ENCODE measurements at places on chromosomes 11 and 22.

DNA sequence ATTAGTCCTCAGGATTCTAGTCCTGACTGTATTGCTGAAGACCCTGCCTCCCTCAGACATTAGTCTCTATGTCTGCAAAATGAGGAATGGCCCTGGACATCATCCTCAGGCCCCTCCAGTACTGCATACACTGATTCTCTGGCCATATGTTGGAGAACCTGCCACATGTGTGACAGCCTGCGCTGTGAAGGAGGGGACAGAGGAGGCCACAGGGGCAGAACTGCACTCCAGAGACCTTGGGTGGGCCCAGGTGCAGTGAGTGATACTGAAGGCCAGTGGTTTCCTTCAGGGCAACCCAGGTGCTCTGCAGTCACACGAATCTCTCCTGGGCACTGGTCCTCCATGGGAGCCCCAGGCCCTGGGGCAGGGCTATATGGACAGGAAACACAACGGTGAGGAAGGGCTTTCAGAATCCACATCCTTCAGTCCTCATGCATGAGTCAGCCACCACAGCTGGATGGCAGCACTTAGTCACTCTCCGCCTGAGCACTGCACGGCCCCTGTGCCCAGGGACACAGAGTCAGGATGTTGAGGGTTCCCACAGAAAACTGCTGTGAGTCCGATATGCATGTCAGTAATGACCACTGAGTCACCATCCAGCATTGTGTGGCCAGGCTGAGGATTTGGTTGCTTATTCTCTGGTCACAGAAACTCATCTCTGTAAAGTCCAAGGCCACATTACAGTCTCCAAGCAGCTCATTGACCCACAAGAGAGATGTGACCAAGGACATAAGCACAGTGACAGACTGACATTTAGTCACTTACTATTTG lies 39.7 kb downstream of the ME3 start:
- DNase-seq: no peak

DNA sequence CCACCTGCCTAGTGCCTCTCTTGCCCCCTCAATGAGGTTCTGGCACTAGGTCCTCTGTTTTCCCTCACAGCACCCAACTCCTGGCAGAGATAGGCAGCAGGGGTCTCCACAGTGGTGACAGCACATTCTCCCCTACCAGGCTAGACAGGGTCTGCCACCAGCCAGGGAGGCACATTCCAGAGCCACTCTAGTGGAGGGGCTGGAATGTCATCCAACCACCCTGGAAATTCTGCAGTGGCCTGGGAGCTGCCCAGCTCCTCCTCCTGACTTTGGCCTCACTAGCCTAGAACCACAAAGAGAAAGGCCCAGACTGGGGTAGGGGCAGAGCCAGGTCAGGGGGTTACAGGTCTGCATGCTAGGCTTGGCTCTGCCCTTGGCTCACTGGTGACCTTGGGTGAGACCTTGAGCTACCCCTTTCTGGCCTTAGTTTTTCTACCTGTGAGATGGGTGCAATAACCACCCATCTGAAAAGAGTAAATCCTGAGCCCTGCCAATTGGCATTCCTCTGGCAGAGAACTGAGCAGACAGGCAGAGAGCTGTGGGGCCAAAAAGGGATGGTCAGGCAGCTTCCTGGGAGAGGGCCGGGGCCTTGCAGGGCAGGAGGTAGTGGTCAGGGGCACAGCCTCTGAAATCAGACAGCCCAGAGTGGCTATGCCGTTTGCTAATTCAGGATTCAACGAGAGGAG lies 7.1 kb downstream of the P2RY2 start:
- no peak for DNase-seq

GRCh38 chr11:32829680-32830412 lies at the start of gene PRRG4:
Gene PRRG4, plus strand, starts transcription at chr11:32829927. Its CDS starts 603 bp downstream, at chr11:32830530.
- peak; percentile 72 for DNase-seq

- DNase-seq: no peak
These were observed 18.5 kb downstream of the TRIM5 start for GRCh38 chr11:5666402-5666793.

- DNase-seq: no peak
These were observed 907.5 kb upstream of the CCDC90B start for GRCh38 chr11:84193706-84194105.

DNA sequence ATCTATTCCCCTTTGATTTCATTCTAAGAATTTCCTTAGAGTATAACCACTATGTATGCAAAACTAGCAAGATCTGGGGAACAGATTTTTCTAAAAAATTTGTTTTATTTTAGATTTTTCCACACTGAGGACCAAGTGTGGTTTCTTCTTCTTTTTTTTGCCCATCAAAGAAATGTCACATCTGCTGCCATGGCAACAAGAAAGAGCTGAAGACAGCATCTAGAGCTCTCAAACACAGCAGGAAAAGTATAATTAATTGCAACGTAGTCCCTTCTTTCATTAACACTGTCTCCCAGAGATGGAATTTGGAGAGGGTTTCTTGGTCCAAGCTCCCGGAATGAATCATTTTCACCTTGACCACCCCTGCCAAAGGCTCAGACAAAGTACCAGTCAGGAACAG lies 256.7 kb upstream of the CCDC90B start:
- DNase-seq: no peak

- no peak for DNase-seq
These were observed 35.2 kb downstream of the TRMU start for GRCh38 chr22:46370584-46371291.

DNA sequence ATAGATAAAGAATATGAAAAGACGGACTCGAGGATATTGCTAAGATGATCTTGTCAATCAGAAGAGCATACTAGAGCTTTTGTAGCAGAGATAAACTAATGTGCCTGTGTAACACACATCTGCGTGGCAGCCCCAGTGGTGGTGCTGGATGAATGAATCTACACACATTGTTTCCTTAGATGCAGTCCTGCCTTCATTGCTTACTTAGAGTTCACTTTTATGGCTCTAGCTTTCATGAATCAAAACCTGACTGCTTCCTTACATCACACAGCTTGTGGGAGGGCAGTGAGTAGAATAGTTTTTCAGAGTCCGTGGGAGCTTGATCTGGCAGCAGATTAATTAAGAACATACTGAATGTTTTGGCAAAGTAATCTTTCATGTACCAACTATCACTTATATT lies 83.7 kb downstream of the EXT2 start:
- DNase-seq: no peak

GRCh38 chr11:13661074-13661623 lies 7.3 kb upstream of the FAR1 start:
- no peak for DNase-seq

- DNase-seq: no peak
These were observed 84.6 kb downstream of the SWAP70 start for GRCh38 chr11:9748361-9748970.

DNA sequence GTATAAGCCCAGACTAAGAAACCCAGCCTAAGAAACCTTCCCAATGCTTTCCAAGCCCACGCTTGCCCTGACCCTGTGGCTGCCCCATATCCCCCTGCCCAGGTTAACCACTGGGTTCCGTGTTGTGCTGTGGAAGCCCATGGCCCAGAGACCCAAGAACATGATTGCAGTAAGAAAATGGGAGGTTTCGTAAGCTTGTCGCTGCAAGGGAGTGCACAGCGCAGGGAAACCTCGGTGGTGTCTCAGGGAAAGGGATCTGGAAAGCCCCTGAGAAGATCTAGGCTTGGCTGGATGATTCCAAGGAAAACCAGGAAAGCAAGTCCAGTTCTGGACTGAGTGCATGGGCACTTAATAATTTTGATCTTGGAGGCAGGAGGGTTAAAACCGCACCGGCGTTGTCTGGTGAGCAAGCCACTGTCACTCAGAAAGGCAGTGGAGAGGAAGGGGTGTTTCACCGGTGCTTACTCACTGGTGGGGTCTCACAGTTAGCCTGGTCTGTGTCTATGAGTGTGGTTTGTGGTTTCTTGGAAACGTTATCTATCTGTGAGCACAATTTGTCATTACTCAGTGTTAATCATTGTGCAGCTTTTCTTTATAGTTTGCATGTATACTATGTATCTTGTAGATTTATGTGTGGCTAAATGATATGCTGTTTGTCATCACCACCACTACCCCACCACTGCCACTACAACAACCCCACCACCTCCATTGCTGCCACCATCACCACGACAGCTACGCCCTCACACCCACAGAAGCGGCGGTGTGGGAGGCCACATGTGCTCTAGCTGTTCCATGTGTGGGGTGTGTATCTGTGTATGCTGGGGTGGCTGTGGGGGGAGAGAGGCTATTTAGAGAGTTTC lies 53.3 kb upstream of the PRDM11 start:
- no peak for DNase-seq

DNA sequence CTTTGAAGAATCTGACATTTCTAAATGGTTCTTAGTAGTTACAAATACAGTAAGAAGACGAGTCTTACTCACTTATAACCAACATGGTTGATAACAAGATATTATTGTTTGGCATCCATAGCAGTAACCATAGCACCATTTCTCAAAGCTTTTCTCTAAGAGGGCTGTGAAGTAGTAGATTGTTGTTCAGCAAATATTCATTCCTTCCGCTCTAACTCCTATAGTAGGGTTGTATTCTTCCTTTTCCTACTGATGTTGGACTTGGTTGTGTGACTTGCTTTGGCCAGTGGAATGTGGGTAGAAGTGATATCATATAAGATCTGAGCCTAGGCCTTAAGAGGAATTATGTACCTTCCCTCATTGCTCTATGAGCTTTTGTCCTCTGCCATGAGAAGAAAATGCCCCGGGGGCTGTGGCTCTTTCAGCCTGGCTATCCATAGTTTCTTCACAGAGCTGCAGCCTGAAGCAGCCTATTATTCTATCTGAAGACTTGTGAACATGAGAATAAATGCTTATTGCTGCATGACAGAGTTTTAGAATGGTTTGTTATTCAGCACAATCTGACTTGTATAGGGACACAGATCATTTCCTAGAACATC lies 28.9 kb upstream of the ZBED5 start:
- no peak for DNase-seq

GRCh38 chr11:1117992-1118391 lies 39.8 kb upstream of the MUC5AC start:
- DNase-seq: no peak

GRCh38 chr11:119671051-119671450 lies 57.9 kb downstream of the NECTIN1 start:
- DNase-seq: peak; percentile 89

GRCh38 chr11:128116447-128116846 lies 470.9 kb downstream of the ETS1 start:
- DNase-seq: no peak

DNA sequence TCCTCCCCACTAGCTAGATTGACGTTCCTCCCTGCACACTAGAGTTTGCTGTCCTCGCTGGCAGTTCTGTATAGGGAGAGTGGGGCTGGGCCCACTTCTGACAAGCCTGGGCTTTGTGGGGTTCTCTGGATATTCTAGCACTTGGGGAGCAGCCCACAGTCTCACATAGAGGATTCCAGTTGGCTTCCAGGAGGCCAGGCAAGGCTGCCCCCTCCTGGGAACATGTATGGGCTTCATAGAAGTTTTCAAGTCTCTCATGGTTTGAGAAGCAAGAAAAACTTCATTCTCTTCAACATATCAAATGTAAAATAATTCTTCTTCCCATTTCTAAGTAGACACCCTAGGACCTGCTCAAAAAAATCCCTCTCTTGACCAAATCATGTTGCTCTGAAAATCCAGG lies 87.5 kb downstream of the NAV2 start:
- no peak for DNase-seq

- DNase-seq: no peak
These were observed 39.1 kb upstream of the SMIM38 start for GRCh38 chr11:69116671-69117070.

DNA sequence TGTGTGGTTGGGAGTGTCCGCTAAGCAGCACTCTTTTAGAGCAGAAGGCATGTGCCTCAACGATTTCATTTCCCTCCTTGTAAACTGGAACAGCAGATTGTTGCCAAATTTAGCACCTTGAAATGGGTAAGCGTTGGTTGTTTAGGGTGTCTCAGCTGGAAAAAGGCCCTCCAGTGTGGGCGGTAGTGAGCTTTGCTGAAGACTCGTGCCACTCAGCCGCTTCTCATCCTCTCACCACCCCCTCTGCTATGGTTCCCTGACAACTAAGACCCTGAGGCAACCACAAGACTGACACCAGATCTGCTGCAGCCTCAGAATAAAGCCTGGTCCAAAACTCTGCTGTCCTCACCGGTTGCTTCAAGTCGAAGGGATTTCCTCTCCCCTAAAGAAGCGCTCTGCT lies 9.9 kb upstream of the FERMT3 start:
- no peak for DNase-seq

- DNase-seq: no peak
These were observed 42.5 kb downstream of the SNX19 start for GRCh38 chr11:130873761-130874160.

- no peak for DNase-seq
These were observed 28.7 kb downstream of the ZNRF3 start for GRCh38 chr22:28911777-28912669.
